ENCODE measurements at places on chromosomes 7 and 10. TPM values are rescaled to one million over a fixed set of nuclear protein-coding genes. Genes with fewer than 3 reads are reported as not detected.

EPHA1 gene
- 0.09 TPM for total RNA-seq

- DNase-seq, result no peak
- H3K36me3 ChIP-seq, result no peaks in the 10 kb centered on the region
- H3K4me3 ChIP-seq, result no peak overlapping the region
- peaks cover 61% of the 10 kb centered on the region for H3K27me3 ChIP-seq
Observed at GRCh38 chr7:116670409-116671015, 1.5 kb upstream of the MET start.

DNA sequence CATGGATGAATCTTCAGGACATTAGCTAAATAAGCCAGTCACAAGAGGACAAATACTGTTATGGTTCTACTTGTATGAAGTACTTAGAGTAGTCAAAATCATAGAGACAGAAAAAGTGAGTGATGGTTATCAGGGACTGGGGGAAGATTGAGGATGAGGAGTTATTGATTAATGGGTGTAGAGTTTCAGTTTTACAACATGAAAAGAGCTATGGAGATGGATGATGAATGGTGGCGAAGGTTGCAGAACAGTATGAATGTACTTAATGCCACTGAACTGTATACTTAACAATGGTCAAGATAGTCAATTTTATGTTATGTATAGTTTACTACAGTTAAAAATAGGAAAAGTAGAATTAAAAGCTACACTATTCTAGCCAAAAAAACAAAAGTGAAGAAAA, 7.8 kb downstream of the STK31 start:
- no peaks in the 10 kb centered on the region for H3K4me1 ChIP-seq
- H3K4me3 ChIP-seq, result no peak overlapping the region
- H3K36me3 ChIP-seq, result no peaks in the 10 kb centered on the region
- no peak overlapping the region for H3K27ac ChIP-seq

PTN gene
- total RNA-seq, result not detected

DNA sequence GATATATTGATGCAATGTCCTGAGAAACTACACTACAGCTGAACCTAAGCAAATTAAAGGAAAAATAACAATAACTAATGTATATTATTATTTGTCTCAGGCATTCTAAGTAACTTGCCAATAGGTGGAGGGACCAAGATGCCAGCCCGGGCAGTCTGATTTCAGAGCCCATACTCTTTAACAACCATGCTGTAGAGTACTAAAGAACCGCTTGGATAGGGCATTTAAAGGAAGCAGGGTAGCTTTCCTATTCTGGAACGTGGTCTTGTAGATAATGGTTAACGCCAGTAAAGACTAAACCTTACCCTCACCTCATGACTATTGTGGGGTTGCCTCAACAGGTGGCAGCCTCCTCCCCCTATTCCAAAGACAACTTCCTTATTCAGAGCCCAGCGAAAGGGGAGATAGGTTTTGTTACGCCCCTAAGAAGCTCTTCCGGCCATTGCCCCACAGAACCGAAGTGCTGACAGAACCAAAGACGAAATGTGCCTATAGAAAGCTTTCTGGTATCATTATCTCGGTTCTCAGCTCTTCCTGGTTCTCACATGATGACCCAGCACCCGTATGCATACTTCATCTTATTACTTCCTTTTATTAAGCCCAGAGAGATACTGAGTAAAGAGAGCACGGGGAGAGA, 707 bp upstream of the C1GALT1 start:
- DNase-seq, result peak; percentile 86
- peaks cover 33% of the 10 kb centered on the region for H3K4me1 ChIP-seq
- H3K36me3 ChIP-seq, result peaks cover 9% of the 10 kb centered on the region

- DNase-seq, result no peak
- H3K36me3 ChIP-seq, result no peaks in the 10 kb centered on the region
- H3K27ac ChIP-seq, result no peak overlapping the region
- H3K4me3 ChIP-seq, result no peak overlapping the region
- no peaks in the 10 kb centered on the region for H3K4me1 ChIP-seq
Observed at GRCh38 chr7:39526666-39527065, 39.5 kb upstream of the YAE1 start.

- H3K36me3 ChIP-seq, result no peaks in the 10 kb centered on the region
- H3K27me3 ChIP-seq, result no peaks in the 10 kb centered on the region
- no peak for DNase-seq
- H3K4me1 ChIP-seq, result no peaks in the 10 kb centered on the region
- no peak overlapping the region for H3K4me3 ChIP-seq
- H3K27ac ChIP-seq, result no peak overlapping the region
Observed at GRCh38 chr10:17821893-17822292, 12.7 kb downstream of the MRC1 start.
